ENCODE measurements at places on chromosomes 7 and 10.
A peak's percentile ranks its signal among the peaks of the same experiment; 100 is the strongest.

GRCh38 chr10:63767138-63767801, 246.1 kb downstream of the REEP3 start:
- DNase-seq, result no peak

DNA sequence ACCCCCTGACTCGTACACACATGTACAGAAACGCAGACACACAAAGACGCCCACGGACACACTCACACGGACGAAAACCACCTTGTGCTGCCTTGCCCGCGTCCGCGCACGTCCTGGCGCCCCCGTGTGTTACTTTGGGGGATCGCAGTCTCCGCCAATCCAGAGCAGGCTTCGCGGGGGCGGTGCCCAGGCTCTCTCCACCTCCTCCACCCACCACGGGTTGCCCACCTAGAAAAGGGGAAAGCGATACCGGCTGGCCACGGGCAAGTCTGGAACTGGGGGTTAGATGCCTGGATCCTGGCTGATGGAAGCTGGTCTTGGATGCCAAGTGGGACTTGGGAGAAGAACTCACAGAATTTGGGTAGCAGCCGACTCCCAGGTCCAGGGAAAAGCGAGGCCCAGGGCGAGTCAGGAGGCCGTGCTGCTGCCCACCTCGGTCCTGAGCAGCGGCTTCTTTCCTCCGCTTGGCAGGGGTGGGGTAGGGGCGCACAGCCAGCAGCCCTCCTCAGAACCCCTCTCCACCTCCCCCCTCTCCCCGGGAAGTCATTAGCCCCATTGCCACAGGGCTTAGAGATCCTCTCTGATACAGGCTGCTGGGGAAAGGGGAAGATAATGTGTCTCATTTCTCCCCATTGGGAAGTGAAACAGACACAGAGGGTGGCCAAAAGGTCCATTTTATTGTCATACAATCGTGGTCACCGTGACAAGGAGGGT, 4.6 kb upstream of the VGF start:
- no peak for DNase-seq

DNA sequence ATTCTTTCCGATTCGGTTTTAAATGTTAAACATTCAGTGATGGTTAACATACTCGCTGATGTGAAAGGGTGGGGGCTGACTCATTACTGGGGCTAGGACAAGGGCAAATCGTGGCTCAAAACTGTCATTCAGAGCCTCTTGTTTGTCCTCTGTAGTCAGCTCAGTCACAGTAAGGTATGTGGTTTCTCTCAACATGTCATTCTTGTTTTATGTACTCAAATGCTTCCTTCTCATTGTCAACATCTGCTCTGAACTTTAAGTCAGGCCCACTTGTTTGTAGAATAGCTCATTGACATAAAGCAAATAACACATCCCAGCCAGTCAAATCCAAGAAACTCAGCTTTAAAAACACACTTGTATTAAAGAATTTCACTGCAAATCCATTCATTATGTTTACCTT, 7.3 kb downstream of the SLC16A9 start:
- DNase-seq, result peak; percentile 33

- DNase-seq, result no peak
Observed at GRCh38 chr10:128738386-128738915, 612.2 kb upstream of the MKI67 start.

GRCh38 chr10:86687750-86688149, 19.4 kb downstream of the LDB3 start:
- no peak for DNase-seq

DNA sequence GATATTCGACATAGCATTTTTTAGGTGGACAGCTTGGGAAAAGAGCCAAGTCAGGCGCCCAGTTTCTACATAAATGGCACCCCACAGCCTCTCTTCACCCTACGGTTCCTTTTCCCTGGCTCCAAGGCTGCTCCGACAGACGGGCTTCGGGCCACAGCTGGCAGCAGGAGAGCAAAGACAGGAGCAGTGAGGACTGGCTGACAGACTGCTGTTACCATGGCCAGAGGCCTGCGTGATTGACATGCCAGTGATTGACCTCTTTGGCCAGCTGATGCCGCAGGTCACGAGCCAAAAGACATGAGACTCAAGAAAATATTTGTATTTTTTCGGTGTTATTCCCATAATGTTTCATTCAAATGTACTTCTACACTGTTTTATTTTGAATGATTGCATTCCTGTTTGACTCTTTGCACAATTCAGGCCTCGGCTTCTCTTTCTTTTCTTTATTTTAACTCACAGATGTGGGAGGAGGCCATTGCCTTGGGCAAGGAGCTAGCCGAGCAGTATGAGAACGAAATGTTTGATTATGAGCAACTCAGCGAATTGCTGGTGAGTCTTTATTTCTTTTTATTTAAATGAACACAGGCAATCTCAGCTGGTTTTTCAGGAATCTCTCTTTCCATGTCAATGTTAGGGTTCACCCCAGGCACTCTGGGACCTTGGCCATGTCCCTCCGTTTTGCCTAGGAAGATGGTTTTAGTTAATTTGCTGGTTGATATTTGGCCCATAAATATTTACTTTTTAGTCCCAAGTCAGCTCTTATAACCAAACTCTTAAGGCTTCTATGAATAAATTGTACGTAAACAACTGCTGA, 146.3 kb upstream of the NPS start:
- no peak for DNase-seq

Data from epithelial cell of prostate (primary cell).